ENCODE measurements at places on chromosomes 16 and 17.

GRCh38 chr17:51341457-51341856 is 81.1 kb downstream of the UTP18 start:
- no peak for DNase-seq

- no peak for DNase-seq
Observed at GRCh38 chr17:77803726-77804125, 154.8 kb upstream of the TNRC6C start.

- no peak for DNase-seq
Observed at GRCh38 chr16:82138478-82139285, 31.3 kb downstream of the MPHOSPH6 start.

DNA sequence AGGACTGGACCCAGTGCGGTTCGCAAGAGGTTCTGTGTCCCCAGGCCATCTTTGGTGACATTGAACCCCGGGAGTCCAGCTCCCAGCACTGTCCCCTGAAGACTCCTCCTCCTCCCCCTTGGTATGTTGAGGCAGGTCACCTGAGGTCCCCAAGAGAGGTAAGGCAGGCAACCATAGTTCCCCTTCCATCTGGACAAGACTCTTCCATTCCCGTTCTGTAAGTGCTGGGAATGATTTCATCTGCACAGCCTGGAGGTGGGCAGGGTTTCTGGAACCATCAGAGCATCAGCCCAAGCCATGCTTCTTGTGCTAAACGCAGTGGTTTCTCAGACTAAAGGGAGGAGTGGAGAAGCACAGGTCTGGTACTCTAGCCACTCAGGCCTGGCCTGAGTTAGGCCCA is 24.9 kb downstream of the COPZ2 start:
- DNase-seq: no peak

DNA sequence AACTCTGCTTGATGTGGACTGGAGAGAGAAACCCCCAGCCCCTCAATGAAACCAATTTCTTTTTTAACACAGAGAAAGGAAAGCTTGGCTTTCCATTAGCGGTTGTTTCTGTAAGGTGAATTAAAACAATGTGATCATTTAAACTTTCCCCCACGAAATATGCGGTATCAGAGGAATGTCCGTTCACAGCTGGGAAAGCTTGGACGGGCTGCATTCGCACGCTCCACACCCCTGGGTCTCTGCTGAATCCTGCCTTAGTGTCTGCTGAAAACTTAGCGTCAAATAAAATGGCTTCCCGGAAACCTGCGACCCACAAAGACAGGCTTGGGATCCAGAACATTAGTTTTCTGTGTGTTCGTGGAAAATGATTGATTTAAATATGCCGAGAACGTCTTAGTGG is 71.7 kb downstream of the C16orf95 start:
- no peak for DNase-seq

DNA sequence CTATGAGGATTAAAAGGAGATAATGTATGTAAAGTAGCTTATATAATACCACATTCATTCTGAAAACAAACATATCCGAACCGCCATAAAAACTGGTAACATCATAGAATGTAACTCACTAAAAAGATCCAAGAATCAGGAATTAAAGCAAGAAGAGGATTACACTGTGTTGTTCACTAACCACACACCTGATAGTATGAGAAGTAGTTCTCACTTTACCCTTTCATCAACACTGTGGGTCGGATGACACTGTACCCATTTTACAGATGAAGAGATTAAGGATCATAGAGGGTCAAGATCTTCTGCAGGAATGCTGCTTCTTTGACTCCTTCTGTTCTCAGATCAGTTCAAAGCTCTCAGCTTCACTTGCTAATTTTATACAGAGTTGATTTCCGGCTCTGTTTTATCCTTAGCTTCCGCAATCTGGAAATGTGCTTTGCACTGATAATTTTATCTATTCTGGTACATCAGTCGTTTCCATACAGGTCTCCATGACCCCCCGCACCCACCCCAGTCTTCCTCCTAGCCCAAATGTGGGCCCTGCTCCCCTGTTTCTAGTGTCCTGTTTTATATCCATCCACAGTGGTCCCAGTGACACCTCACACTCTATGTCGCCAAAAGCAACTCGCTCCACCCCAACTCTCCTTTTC is 288.6 kb upstream of the CCL2 start:
- DNase-seq: no peak

Data from amniotic stem cell (primary cell).